GM04503 (cell line): ENCODE measurements at places on chromosomes 11 and 22.

GRCh38 chr22:41919357-41920224 lies 4.7 kb upstream of the SHISA8 start:
- no peak for DNase-seq

GRCh38 chr11:3132271-3132781 lies 32.8 kb downstream of the OSBPL5 start:
- DNase-seq: no peak

GRCh38 chr22:44962741-44963454 lies 46.9 kb downstream of the PHF21B start:
- DNase-seq: no peak

GRCh38 chr11:68468217-68468828 lies 7.8 kb downstream of the PPP6R3 start:
- DNase-seq: no peak

- DNase-seq: no peak
Measured at GRCh38 chr11:94139416-94139815, 10.8 kb downstream of the PANX1 start.

DNA sequence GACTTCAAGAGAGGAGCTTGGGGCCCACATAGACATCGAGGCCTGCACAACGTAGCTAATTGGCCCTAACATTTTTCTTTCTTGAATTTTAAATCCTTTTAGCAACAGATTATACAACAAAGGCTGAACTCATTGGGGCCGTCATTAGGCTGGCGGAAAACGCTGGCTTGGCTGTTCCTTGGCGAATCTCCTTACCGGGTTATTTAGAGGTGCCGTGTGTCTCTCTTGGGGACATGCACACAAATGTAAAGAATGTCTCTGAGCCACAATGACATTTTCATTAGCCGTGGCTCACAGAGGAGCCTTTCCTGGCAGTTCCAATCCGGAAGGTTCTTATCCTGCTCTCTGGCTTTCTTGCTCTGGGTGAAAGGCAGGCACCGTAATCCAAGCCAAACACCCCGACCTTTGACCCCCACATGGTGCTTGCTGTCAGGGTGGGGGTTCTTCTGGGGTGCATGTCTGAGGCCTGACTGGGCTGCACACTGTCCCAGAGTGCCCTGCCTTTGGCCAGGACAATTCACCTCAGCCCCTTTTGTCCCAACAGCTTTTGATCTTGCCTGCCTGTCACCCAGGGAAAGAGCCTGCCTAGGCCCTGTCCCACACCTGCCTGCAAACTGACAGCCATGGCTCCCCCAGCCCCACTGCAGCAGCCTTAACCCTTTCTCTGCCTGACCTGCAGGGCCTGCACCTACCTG lies 9.2 kb upstream of the FGF3 start:
- DNase-seq: no peak

DNA sequence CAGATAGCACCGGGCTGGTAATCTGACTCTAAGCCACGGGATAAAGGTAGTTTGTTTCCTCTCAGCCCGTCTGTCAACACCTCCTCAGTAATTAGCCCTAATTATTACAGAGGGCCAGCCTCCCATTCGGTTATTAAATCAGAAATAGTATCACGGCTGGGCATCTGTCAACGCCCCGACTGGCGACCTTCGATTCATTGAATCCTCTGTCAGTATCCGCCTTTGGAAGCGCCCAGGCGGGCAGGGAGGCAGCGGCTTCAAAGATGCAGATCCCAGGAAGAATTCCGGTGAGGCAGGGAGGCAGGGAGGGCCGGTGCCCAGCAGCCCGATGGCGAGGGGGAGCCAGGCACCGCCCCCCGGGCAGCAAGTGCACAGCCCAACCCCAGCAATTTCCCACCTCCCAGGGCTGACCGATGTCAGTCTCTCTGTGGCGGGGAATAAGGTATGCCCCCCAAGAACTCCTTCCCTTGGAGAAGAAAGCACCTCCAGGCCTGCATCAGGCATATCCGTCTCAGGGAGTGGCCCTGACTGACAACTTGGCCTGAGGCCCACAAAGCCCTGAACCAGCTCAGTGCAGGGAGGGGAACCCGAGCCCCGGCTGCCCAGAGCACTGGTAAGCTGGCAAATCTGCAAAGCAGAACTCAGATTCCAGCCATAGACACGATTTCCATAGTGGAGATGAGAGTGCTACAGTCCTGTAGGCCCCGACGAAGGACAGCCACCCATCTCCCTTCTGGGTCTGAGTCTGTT lies 11.4 kb downstream of the GNB1L start:
- DNase-seq: no peak

- DNase-seq: no peak
Measured at GRCh38 chr11:13602844-13603243, 65.6 kb upstream of the FAR1 start.

DNA sequence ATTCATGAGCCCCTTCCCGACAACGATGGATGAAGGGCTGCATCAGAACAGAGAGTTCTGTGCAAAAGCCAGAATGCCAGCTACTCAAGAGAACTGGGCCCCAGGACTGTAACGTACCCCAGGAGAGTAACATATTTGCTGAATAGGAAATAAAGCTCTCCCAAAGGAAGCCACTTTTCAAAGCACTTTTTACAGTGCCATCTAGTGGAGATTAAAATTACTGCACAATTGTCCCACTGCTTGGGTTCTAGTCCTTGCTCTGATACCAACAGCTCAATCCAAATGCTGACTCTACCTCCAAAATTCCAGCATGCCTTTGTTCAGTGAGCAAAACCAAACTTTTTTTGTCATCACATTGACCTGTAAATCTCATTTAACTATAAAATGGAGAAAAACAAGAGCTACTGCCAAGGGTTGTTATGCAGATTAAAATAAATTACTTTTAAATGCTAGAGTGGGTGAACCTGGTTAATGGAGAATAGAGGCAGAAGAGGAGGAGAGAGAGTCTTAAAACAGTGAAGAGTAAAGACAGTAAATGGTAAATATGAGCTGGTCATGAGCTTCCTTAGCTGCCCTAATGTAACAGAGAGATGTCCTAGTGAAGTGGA lies 87.6 kb upstream of the FSHB start:
- no peak for DNase-seq
